Activated CD4-positive, alpha-beta memory T cell treated with anti-CD3 and anti-CD28 coated beads for 36 hours (primary cell): ENCODE measurements at places on chromosomes 4 and X. TPM values are rescaled to one million over a fixed set of nuclear protein-coding genes. Genes with fewer than 3 reads are reported as not detected.

The GIMD1 gene
- total RNA-seq, result not detected

- no peak for DNase-seq
Measured at GRCh38 chr4:1294424-1294823, 4.7 kb downstream of the MAEA start.

- no peak for DNase-seq
Measured at GRCh38 chr4:24802648-24803047, 7.3 kb downstream of the SOD3 start.

DNA sequence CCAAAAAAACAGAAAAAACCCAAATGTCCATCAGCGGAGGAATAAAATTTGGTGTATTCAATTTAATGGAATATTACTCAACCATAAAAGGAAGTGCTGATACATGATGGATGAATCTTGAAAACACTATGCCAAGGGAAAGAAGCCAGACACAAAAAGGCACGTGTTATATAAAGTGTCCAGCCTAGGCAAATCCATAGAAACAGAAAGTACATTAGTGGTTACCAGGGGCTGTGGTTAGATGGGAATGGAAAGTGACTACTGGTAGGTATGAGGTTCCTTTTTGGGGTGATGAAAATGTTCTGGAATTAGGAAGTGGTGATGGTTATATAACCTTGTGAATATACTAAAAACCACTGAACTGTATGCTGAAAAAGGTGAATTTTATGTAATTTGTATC is 3.5 kb upstream of the CDKL2 start:
- no peak for DNase-seq

DNA sequence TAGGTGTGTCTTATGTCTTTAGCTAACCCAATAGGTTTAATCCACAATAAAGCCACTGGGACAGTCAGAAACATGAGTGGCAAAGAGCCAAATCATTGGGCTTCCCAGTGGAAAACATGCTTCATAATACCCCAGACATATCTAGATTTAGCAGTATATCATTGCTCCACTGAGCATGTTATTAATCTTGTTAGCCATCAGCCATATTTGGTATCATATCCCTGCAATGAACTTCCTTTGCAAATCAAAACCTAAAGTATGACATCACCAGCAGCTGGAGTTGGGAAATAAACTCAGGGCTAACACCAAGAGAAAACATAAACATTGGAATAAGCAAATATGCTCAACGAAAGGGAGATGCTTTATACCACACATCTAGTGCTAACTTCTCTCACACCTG is 280.8 kb upstream of the NOCT start:
- DNase-seq, result no peak

- no peak for DNase-seq
Measured at GRCh38 chr4:106019771-106020170, 124.5 kb downstream of the NPNT start.
